Epithelial cell of umbilical artery (primary cell): ENCODE measurements at places on chromosomes 3 and 15. TPM values are rescaled to one million over a fixed set of nuclear protein-coding genes. Genes with fewer than 3 reads are reported as not detected.

TMEM41A gene
- total RNA-seq: 9.4 and 11.2 TPM in 2 replicates

AMOTL2 gene
- 79.0 and 119 TPM in 2 replicates for total RNA-seq

GPR156 gene
- total RNA-seq: under 0.01 TPM in 2 replicates

ARID3B gene
- total RNA-seq: 1.3 and 1.8 TPM in 2 replicates

SPESP1 gene
- 3.0 and 4.9 TPM in 2 replicates for total RNA-seq

OXTR gene
- under 0.01 and 0.30 TPM in 2 replicates for total RNA-seq

CRABP1 gene
- total RNA-seq: not detected in 2 replicates

TBC1D5 gene
- 60.7 and 86.2 TPM in 2 replicates for total RNA-seq

C3orf85 gene
- total RNA-seq: not detected in 2 replicates

MYLK gene
- total RNA-seq: 23.4 and 41.5 TPM in 2 replicates

IQCF5 gene
- total RNA-seq: not detected in 2 replicates

CPN2 gene
- not detected in 2 replicates for total RNA-seq

PRKAR2A gene
- total RNA-seq: 42.2 and 86.3 TPM in 2 replicates

GATA2 gene
- 6.8 and 7.1 TPM in 2 replicates for total RNA-seq

RPL15 gene
- total RNA-seq: 1,392 and 3,365 TPM in 2 replicates

TMEM207 gene
- not detected in 2 replicates for total RNA-seq

CDCP1 gene
- 0.97 and 2.0 TPM in 2 replicates for total RNA-seq

SOX14 gene
- not detected in 2 replicates for total RNA-seq

COL8A1 gene
- 69.2 and 518 TPM in 2 replicates for total RNA-seq

SCG5 gene
- total RNA-seq: 3.2 and 4.6 TPM in 2 replicates

CISH gene
- 0.15 and 0.32 TPM in 2 replicates for total RNA-seq

CDHR4 gene
- not detected in 2 replicates for total RNA-seq

CPNE9 gene
- total RNA-seq: not detected in 2 replicates

RBPMS2 gene
- 0.15 and 0.32 TPM in 2 replicates for total RNA-seq

SERINC4 gene
- total RNA-seq: not detected in 2 replicates

DCP1A gene
- 8.7 and 11.4 TPM in 2 replicates for total RNA-seq

GP9 gene
- 0.32 TPM in 1 of 2 replicates, not detected in the other for total RNA-seq

SKOR1 gene
- under 0.01 TPM in 1 of 2 replicates, not detected in the other for total RNA-seq

FAM219B gene
- total RNA-seq: 34.1 and 44.5 TPM in 2 replicates

NPHP3 gene
- total RNA-seq: 19.3 and 20.1 TPM in 2 replicates

IQCH gene
- total RNA-seq: 0.32 and 1.1 TPM in 2 replicates

SLC7A14 gene
- 1.4 and 1.9 TPM in 2 replicates for total RNA-seq

PYGO1 gene
- total RNA-seq: 1.6 and 2.6 TPM in 2 replicates

NANOGP8 gene
- total RNA-seq: not detected in 2 replicates

ITGB5 gene
- 88.3 and 118 TPM in 2 replicates for total RNA-seq

NPAP1 gene
- total RNA-seq: not detected in 2 replicates

ELL3 gene
- total RNA-seq: 1.1 and 4.5 TPM in 2 replicates

CCR1 gene
- total RNA-seq: not detected in 2 replicates

NTRK3 gene
- not detected in 2 replicates for total RNA-seq

FAM240A gene
- not detected in 2 replicates for total RNA-seq
